ENCODE measurements at places on chromosomes 11 and 22.

DNA sequence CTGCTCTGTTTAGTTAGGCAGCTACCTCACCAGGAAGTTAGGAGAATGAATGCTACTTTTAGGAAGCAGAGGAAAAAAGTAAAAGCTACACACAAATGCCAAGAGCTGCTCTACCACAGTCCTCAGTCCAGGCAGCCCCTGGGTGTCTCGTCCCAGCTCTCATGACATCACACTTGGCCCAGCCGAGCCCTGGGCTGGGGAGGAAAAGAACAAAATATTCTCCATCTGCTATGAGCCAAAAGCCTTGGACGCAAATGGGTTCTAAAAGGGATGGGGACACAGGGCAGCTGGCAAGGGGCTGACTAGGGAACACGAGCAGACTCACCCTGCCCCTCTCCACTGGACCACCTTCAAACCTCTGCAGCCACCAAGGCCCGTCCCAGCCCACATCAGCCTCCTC lies 26.1 kb downstream of the TMEM184B start:
- no peak for DNase-seq

GRCh38 chr22:23176645-23177027 lies 3.7 kb upstream of the BCR start:
- no peak for DNase-seq

DNA sequence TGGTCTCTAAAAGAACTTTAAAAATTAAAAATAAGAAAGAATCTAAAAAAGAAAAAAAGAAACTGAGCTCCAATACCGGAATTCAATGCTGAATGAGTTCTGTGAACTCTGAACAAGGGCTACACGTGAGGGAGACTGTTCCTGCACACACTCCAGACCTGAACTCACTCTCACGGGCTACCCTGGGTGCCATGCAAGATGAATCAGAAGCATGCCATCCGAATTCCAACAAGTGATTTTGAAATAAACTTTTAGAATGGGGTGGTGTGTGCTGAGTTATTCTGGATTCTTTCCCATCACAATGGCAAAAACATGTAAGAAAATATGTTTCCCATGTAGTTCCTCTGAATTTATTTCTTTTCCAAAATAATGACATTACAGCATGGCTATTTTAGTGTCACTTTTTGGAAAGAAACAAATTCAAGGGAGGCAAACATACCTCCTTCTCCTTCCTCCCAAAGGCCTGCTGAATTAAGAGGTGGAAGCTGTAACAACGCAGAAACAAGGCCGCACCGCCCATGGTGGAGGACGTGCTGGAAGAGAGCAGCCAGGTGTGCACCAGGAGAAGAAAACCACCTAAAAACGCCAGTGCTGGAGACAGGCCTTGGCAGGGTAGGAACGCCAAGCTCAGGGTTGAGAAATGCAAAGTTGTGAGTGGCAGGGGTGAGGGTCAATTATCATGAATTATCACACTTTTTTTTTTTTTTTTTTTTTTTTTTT lies 63.2 kb upstream of the ARFGAP3 start:
- DNase-seq, result no peak

- DNase-seq, result no peak
Measured at GRCh38 chr22:23673826-23674690, 16.8 kb upstream of the RGL4 start.

GRCh38 chr22:43081968-43082367 lies 7.2 kb downstream of the TTLL1 start:
- no peak for DNase-seq

DNA sequence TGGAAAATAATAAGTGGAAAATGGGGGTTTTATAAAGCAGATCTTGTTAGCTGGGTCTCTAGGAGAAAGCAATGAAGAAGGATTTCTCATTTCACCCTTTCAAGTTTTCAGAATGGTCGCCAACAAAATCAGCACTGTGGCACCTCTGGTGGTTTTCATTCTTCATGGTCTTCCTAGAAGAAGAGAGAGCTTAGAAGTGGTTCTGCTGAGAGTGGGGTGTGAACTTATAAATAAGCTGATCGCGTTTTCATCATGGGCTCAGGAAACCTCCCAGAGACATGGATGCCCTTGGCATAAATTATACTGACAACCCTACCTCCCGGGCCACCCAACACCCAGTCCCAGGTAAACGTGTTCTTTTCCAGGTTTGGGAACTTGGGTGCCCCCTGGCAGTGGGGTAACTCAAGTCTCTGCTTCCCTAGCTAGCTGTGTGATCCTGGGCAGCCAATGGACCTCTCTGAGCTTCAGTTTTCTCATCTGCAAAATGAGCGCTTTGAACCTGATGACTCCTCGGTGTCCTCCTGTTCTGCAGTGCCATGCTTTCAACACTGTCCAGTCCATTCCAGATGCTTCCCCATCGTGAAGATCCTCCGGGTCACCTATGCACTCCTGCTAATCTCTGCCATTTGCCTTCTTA lies 72.6 kb upstream of the GRAMD1B start:
- DNase-seq, result peak; percentile 24

DNA sequence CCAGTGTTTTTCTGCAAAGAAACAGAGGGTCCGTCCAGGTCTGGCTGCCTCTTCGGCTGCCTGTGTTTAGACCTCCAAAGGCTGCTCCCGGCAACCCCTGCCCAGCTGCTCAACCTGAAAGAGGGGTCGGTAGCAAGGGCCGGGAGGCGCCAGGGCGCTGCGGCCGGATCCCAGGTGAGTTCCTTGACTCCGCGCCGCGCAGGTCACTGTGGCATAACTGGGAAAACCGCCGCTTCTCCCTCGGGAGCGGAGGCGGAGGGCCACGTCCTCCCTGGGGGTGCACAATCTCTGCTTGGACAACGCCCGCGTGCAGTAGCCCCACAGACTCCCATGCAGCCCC lies 1.0 kb upstream of the BRSK2 start:
- no peak for DNase-seq

GRCh38 chr11:122617297-122617696 lies 38.2 kb upstream of the UBASH3B start:
- no peak for DNase-seq

GRCh38 chr22:46794067-46794466 lies 31.6 kb downstream of the TBC1D22A start:
- DNase-seq, result no peak

DNA sequence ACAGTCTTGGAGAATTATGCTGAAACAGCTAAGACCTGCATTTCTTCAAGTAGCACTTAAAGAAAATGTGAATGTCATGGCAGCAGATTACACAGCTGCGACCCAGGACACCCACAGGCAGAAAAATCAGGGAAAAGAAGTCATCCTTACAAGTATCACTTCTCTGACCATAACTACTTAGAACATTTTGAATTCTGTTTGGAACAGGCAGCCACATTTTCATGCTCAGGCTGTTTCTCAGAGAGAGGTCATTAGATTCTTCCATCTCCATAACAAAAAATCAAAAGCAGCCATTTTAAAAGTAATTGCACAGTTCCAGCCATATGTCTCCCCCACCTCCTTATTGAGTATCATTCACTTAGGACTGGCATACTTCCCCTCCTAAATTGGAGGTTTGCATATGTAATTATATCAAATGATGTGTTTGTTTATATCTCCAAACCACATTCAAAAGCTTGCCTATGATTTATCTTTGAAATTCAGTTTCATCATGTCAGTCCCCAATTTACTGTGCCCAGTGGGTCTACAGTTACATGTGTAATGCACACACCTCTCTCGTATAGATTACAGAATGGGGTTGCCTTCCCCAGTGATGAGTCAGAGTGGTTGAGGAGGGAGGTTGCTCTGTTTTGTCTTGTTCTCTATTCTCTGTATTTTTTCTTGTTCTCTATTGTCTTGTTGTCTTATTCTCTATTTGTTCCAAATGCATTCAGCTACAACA lies 276.5 kb upstream of the MTNR1B start:
- no peak for DNase-seq

- DNase-seq, result no peak
Measured at GRCh38 chr11:74366576-74366975, 31.7 kb downstream of the PGM2L1 start.

- DNase-seq, result no peak
Measured at GRCh38 chr11:123594188-123594901, 60.1 kb downstream of the SCN3B start.

DNA sequence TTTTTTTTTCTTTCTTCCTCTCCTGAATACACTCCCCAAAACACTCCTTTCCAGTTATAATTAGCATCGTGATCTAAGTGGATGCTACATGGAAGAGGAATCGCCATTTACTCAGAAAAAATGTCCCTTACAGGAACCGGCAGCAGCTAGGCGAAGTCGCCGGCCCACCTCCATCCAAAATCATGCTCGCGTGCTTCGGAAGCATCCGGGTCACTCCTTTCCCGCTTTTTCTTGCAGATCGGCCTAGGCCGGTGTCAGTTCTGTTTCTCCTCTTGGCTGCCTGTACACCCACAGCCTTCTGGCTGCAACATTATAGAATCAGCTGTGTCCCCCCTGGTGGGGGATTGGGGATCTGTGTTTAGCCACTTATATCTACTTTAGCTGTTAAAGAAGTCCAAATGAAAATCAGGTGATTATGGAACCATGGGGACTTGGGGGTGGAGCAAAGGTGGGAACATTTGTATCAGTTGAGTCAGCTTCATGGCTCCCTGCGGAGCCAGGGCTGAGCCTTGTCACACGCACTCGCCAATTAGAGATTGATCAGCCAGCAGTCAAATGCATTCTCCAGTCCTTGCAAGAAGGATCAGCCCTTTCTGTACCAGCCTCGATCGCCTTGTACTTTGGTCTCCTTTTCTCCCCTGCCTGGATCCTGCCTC lies 36.3 kb downstream of the ASRGL1 start:
- no peak for DNase-seq

DNA sequence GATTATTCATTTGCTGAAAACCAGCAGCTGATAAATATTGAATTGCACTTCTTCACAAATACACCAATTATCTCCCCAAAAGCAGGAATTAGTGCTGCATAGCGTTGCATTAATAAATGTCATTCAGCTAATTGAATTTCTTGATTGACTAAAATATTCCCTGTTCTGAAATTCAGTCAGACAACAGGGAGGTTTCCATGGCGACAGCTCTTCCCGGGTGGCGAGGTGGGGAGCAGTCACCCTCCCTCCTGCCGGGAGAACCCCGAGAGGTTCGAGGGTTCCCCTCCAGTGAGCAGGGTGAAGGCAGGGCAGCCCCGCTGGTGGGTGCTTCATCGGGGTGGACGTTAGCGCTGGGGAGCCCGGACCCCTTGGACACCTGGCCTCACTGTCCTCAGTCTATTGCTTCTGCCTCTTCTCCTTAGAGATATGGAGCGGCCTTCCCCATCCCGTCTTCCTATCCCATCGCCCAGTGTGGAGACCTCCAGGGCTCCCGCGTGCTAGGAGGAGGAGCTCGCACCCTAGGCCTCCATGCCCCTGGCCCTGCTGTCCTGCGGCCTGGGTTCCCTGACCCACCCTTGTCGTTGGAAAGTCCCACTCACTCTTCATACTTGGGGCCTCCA lies 983.5 kb downstream of the BRD1 start:
- DNase-seq, result no peak

Measured in T-helper 1 cell (primary cell).